Activated naive CD8-positive, alpha-beta T cell treated with anti-CD3 and anti-CD28 coated beads, Interleukin-2, amount 10 ng/mL, durations not matched to agents 7 days and 5 days (primary cell): ENCODE measurements at places on chromosomes 6 and 20. TPM values are rescaled to one million over a fixed set of nuclear protein-coding genes. Genes with fewer than 3 reads are reported as not detected.
A peak's percentile ranks its signal among the peaks of the same experiment; 100 is the strongest.

- H3K4me1 ChIP-seq = peaks cover 2% of the 10 kb centered on the region
- DNase-seq = no peak
- no peaks in the 10 kb centered on the region for H3K36me3 ChIP-seq
- peaks cover 20% of the 10 kb centered on the region for H3K27me3 ChIP-seq
- H3K27ac ChIP-seq = no peak overlapping the region
Measured at GRCh38 chr6:111068866-111069234, 18.5 kb upstream of the SLC16A10 start.

DNA sequence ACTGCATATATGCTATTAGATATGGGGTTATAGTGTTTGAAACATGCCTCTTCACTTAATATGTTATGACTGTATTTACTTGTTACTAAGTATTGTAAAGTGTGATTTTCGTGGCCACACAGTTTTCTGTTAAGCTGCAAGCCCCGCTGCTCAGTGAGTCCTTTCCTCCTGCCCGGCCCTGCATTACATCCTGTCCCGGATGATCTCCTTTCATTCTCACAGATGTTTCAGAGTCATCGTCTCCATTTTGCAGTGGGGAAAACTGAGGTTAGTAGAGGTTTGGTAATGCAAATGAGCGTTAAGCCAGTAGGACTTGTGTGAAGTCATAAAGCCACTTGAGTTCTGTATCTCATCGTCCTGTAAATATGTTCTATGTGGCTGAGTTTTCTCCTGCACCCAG, 155.5 kb downstream of the CFAP61 start:
- no peak overlapping the region for H3K27ac ChIP-seq
- peaks cover 6% of the 10 kb centered on the region for H3K27me3 ChIP-seq
- H3K36me3 ChIP-seq = no peaks in the 10 kb centered on the region
- DNase-seq = no peak
- no peak overlapping the region for H3K4me3 ChIP-seq

DNA sequence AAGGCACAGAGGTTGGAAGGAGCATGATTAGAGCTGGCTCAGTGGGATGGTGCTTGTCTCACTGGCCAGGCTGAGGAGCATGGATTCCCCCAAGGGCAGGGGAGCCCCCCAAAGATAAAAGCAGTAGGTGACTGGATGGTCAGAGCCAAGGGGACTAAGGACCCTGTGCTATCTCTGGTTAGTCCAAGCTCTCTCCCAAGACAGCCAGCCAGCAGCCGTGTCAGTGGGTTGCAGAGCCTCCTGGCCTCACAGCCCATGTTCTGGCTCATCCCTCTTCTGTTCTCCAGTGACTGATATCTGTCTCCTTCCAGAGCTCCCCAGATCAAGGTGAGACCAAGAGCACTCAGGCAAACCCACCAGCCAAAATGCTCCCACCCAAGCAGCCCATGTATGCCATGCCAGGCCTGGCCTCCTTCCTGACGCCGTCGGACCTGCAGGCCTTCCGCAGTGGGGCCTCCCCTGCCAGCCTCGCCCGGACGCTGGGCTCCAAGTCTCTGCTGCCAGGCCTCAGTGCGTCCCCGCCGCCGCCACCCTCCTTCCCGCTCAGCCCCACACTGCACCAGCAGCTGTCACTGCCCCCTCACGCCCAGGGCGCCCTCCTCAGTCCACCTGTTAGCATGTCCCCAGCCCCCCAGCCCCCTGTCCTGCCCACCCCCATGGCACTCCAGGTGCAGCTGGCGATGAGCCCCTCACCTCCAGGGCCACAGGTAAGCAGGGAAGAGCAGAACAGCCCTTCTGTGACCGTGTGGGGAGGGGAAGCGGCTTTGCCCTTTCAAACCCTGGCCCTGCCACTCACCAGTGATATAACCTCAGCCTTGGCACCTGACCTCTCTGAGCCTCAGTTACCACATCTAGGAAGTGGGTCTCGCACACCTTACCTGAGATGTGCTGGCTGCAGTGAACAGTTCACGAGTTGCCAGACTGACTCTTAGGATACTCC, 121.3 kb downstream of the JPH2 start:
- no peak overlapping the region for H3K27ac ChIP-seq
- H3K4me3 ChIP-seq = no peak overlapping the region
- peaks cover 7% of the 10 kb centered on the region for H3K27me3 ChIP-seq
- peaks cover 11% of the 10 kb centered on the region for H3K36me3 ChIP-seq
- peaks cover 37% of the 10 kb centered on the region for H3K4me1 ChIP-seq

DNA sequence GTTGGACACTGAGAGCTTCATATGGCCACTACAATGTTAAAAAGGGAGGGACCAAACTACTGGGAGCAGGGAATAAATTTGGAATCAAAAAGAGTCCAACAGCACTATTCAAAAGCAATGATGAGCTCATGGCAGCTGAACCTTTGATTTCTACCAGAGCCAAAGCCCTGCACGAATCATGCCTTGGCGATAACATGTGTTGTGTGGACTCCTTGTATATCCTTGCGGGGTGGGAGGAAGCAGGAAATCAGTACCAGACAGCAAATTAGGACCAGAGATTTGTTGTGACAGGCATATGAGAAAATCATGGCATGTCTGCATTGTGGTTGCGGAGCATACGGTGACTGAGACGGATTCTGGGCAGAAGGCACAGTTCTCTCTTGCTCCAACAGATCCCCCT, 85.6 kb upstream of the EMILIN3 start:
- H3K27me3 ChIP-seq = no peaks in the 10 kb centered on the region
- H3K4me3 ChIP-seq = no peak overlapping the region
- no peak overlapping the region for H3K27ac ChIP-seq

GRCh38 chr6:139981066-139981624, 606.7 kb upstream of the CITED2 start:
- peaks cover 6% of the 10 kb centered on the region for H3K27me3 ChIP-seq
- no peaks in the 10 kb centered on the region for H3K4me1 ChIP-seq
- H3K27ac ChIP-seq = no peak overlapping the region
- no peak overlapping the region for H3K4me3 ChIP-seq
- DNase-seq = no peak
- H3K36me3 ChIP-seq = no peaks in the 10 kb centered on the region

DNA sequence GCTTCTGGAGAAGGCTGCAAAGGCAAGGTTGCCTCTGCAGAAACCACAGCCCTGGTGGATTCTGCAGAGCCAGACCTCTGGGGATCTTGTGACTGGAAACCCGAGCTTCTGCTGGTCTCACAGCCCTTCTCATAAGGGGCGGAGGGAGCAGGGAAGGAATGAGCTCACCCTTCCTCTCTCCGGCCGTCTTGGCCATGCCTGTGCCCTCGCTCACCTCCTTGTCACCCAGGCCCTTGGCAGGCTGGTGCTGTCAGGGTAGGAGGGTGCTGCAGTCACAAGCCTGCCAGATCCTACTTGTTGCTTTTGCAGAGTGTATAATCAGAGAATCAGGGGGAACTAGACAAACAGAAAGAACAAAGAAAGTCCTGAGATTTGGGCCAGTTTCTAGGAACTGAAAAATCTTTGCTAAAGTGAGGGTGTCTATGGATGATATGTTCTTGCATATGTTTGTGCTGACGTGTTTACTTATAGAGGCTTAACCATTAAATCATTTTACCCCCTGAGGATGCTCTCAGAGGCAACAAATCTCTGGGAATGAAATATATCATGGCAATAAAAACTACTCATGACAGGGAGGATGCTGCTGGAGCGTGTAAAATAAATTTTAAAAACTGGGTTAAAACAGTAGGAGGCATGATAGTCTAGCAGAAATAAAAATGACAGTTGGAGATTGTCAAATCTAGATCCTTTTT, 244.9 kb upstream of the SOX4 start:
- H3K36me3 ChIP-seq = no peaks in the 10 kb centered on the region
- no peak overlapping the region for H3K4me3 ChIP-seq
- no peak overlapping the region for H3K27ac ChIP-seq
- H3K27me3 ChIP-seq = peaks cover 2% of the 10 kb centered on the region
- H3K4me1 ChIP-seq = no peaks in the 10 kb centered on the region

- peaks cover 3% of the 10 kb centered on the region for H3K36me3 ChIP-seq
- peak; percentile 45 for DNase-seq
- H3K27ac ChIP-seq = peak overlapping the region; percentile 82
Measured at GRCh38 chr20:20369250-20370093, 1.6 kb downstream of the INSM1 start.

DNA sequence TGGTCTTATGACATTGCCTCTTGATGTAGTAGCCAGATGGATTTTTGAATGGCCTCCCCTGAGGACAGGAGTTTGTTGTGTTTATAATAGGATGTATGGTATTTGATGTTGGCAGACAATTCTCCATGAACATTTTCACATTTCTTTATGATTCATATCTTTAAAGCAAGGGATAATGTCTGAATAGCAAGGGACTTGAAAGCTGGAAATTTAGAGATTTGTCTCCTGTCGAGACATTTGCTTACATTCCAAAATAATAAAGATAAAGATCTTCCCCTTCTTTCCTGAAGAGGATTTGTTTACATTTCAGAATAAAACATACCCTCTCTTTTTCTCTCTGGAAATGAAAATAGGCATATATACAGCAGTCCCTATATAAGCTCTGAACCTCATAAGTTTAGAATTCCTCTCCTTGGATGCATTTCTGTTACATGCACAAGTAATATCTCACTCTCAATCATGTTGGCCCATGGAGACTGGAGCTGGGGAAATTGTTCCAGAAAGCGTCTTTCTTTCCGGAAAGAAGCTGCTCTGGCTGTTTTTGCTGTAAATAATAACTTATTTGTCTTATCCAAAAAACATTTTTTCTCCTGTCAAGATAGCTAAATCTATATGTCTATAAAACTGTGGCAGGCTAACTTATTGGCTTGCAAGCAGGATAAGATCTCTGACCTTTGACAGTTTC, 42.5 kb upstream of the ASCC3 start:
- H3K4me1 ChIP-seq = no peaks in the 10 kb centered on the region
- no peak overlapping the region for H3K27ac ChIP-seq
- H3K27me3 ChIP-seq = peaks cover 4% of the 10 kb centered on the region
- no peak for DNase-seq
- H3K4me3 ChIP-seq = no peak overlapping the region
- H3K36me3 ChIP-seq = no peaks in the 10 kb centered on the region

DNA sequence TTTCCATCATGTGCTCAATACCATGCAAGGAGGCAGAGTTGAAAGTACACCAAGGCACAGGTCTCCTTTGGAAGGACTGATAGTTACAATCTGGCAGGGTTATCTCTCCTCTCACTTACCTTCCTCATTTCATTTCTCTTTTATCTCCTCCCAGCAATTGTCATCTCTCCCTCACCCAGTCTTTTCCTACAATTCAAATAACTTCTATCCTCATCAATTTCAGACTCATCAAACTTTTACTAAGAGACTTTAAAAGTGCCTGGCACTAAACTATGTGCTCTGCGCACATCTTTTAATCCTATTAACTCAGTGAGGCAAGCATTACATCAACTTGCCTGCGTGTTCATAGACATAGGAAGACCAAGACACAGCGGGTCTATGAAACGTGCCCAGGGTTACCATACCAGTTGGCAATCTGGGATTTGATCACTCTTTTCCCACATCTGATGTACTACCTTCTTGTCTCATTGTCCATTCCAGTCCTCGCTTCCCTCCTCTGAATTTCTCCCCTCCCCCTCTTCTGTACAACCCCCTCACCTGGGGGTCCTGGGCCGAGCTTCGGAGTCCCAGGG, 1.2 kb downstream of the VARS1 start:
- DNase-seq = no peak
- H3K4me1 ChIP-seq = peaks cover 36% of the 10 kb centered on the region
- H3K27ac ChIP-seq = peak overlapping the region; percentile 82
- H3K36me3 ChIP-seq = peaks cover 20% of the 10 kb centered on the region
- H3K27me3 ChIP-seq = no peaks in the 10 kb centered on the region

DNA sequence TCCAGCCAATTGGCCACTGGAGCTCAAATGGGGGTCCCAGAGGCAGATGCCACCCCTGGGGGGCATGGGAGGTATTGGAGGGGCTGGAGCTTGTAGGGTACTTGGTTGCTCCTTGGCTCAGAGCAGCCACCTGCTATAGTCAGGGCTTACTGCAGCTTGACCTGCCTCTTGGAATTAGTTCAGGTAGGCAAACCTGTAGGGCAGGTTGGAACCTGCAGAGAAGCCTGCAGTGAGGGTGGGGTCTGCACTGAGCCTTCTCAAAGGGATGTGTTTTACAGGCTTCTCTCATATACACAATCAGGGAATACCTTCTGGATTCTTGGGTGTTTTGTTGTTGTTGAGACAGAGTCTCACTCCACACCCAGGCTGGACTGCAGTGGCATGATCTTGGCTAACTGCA, 94.2 kb upstream of the MYL9 start:
- H3K27me3 ChIP-seq = peaks cover 3% of the 10 kb centered on the region
- no peaks in the 10 kb centered on the region for H3K4me1 ChIP-seq
- H3K27ac ChIP-seq = no peak overlapping the region
- H3K4me3 ChIP-seq = no peak overlapping the region
- no peaks in the 10 kb centered on the region for H3K36me3 ChIP-seq

DNA sequence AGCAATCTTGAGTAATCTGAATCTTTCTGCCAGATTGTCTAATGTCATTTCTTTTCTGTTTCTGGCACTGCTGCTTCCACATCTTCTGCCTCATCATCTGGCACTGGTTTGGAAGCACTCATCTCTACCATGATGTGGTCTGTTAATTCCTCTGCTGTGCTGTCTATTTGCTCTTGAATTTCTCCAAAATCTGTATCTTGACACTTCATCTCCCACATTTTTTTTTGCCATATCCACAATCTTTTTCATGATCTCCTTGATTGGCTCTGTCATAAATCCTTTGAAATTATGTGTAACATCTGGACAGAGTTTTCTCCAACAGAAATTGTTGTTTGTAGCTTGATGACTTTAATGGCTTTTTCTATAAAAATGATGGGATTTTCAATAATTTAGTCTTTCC, 417.8 kb upstream of the MANEA start:
- no peak overlapping the region for H3K4me3 ChIP-seq
- H3K27ac ChIP-seq = no peak overlapping the region
- H3K27me3 ChIP-seq = no peaks in the 10 kb centered on the region
- DNase-seq = no peak

The MEP1A gene
- total RNA-seq = not detected

GRCh38 chr6:16973545-16974386, 128.1 kb upstream of the STMND1 start:
- no peak for DNase-seq
- no peaks in the 10 kb centered on the region for H3K36me3 ChIP-seq
- no peak overlapping the region for H3K4me3 ChIP-seq
- H3K27me3 ChIP-seq = peaks cover 33% of the 10 kb centered on the region
- peaks cover 3% of the 10 kb centered on the region for H3K4me1 ChIP-seq

The TSPYL4 gene
- 19.4 TPM for total RNA-seq

The ERGIC3 gene
- total RNA-seq = 123 TPM

The ENPP3 gene
- 0.36 TPM for total RNA-seq

The PCSK2 gene
- total RNA-seq = not detected

The SLC26A8 gene
- total RNA-seq = not detected

The TREM2 gene
- 2.8 TPM for total RNA-seq
